Activated CD8-positive, alpha-beta memory T cell treated with anti-CD3 and anti-CD28 coated beads for 24 hours (primary cell): ENCODE measurements at places on chromosomes 13 and 19.

DNA sequence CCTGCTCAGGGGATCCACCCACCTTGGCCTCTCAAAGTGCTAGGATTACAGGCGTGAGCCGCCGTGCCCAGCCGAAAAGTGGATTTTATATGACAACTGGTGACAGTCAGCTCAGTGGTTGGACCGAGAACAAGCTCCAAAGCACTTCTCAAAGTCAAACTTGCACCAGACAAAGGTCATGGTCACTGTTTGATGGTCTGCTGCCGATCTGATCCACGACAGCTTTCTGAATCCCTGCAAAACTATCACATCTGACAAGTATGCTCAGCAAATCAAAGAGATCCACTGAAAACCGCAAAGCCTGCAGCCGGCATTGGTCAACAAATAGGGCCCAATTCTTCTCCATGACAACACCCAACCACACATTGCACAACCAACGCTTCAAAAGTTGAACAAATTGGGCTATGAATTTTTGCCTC lies 21.6 kb upstream of the NAA16 start:
- no peak for DNase-seq

DNA sequence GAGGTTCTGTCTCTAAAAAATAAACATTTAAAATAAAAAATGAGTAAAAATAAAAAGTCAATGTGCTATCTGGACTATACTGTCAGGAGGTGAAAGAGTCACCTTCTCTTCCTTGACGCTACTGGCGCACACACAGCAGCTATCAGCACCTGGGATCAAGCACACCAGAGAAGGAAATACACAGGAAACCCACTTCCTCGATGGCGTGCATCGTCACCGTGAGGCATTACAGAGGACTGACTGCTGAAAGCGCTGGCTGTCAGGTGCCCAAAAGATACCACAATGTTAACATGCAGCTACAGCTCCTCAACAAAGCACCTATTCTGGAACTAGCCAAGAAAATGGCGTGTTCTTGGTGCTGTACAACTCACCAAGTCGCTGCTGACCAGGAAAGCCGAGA lies 6.1 kb downstream of the SLC35E1 start:
- DNase-seq, result peak; percentile 72

DNA sequence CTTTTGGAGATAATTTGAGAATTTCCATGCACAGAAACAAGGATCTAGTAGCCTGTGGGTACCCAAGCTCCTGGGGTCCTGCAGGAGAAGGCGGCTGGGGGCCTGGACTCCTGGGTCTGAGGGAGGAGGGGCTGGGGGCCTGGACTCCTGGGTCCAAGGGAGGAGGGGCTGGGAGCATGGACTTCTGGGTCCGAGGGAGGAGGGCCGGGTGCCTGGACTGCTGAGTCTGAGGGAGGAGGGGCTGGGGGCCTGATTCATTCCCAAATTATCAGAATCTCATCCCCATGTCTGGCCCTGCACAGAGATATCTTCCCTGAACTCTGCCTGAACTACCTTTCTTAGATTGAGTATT lies 520 bp upstream of the RDH13 start:
- no peak for DNase-seq

GRCh38 chr19:41299755-41300089 lies 10.2 kb upstream of the CCDC97 start:
- DNase-seq, result no peak

DNA sequence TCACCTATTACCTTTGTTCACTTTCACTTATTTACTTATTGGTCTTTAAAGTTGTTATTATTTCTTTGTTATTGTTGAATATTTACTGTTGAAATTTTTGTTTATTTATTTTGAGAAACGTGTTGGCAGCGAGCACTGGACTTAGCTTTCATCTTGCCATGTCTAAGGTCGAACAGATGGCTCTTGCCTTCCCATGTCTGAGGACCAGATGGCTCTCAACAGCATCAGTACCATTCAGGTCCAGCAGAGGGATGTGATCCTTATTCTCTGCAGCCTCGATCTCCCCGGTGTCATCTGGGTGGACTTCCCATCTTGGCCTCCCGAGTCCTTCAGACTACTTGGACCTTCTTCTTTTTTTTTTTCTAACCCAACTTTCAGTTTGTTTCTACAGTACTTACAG lies 1437.6 kb downstream of the UQCRFS1 start:
- no peak for DNase-seq

GRCh38 chr13:100773429-100773828 lies 98.8 kb upstream of the TMTC4 start:
- DNase-seq, result no peak

DNA sequence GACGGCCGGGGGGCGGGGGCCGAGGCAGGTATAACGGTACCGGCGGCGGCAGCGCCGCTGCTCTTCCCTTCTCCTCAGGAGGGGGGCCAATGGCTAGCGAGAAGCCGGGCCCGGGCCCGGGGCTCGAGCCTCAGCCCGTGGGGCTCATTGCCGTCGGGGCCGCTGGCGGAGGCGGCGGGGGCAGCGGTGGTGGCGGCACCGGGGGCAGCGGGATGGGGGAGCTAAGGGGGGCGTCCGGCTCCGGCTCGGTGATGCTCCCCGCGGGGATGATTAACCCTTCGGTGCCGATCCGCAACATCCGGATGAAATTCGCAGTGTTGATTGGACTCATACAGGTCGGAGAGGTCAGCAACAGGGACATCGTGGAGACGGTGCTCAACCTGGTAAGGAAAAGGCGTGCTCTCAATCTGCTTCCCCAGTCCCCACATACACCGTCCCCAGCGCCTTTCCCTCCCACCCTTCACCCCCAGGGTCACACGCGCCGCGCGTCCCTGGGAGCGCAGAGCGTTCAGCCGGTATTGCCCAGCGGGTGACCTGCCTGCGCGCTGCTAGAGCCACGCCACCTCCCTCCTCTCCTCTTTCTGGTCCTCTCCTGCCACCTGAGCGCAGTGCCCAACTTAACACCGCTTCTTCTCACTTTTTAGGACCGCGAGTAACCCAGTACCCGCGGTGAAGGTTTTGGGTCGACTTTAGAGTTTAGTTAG lies 814 bp downstream of the NBEA start:
- peak; percentile 58 for DNase-seq

DNA sequence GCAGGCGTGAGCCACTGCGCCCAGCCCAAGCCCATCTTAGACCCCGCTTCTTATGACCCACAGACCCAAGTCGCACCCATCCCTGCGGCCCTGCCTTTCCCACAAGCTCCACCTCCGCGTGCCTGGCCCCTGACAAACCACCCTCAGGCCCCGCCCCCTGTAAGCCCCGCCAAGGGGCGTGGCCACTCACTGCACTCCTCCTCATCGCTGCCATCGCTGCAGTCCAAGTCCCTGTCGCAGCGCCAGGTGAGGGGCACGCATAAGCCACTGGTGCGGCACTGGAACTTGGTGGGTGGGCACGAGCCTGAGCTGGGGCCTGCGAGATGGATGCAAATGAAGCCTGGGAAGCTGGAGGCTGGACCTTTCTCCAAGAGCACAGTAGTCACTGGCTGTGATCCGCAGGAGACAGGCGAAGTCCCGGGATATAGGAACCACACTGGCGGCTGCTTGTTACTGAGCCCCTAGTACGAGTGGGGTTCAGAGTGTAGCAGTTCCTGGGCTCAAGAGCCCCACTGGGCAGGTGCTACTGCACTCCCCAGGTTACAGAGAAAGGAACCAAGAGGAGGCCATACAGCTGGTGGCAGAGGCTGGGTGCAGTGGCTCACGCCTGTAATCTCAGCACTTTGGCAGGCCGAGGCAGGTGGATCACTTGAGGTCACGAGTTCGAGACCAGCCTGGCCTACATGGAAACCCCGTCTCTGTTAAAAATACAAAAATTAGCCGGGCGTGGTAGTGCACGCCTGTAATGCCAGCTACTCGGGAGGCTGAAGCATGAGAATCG lies 3.1 kb downstream of the CD320 start:
- peak; percentile 62 for DNase-seq

DNA sequence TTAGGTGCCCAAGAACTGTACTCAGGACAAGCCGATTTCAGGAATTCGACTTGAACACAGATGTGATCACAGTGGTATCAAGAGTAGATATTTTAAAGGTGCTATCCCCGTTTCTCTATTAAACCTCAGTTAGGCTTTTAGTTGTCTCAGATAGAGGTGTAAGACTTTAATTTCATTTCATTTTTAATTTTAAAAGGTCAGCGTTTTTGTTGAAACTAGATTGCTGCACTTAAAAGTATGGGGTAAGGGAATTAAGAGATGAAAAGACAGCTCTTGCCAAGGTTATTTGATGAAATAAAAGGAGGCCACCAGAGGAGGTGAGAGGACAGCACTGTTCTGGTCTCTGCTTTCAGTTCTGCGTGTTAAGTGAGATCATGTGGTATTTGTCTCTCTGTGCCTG lies 48.6 kb downstream of the SPATA13 start:
- DNase-seq, result no peak

GRCh38 chr13:89322466-89322865 lies 1651.3 kb downstream of the SLITRK5 start:
- DNase-seq, result no peak

DNA sequence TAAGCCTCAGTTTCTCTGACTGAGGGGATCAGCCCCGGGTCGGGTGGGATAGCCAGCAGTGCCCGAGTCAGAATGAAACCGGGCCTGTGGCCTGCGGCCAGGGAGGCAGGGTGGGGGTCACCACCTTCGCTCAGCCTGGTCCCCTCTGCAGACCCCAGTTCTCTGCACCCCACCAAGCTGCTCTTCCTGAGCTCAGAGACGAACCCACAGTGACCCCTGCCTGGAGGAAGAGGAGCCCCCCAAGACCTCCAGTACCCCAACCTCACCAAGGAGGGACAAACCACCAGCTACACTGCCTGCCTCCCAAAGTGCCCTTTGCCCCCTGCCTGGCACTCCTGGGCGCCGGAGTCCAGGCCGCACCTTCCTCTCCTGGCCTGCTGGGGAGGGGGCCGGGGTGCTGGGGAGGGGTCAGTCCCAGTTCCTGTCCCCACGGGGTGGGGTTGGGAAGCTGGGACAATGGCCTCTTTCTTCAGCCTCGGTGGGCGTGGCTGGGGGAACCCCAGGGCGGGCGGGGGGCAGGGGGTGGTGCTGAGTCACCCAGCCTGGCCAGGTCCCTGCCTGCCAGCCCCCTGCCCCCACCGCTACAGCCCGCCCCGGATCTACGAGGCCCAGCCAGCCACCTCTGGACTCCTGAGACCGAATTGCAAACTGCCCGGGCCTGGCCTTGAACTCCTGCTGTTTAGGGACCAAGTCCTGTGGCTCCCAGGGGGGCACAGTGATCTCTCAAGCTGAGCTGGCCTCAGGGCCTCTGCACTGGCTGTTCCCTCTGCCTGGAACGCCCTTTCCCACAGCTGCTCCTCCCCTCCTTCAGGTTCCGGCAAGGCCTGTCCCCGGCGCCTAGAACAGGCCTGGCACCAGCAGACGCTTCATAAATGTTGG lies 14.3 kb downstream of the ZBTB7A start:
- no peak for DNase-seq

- no peak for DNase-seq
Measured at GRCh38 chr13:74037762-74038161, 96.4 kb downstream of the KLF12 start.

DNA sequence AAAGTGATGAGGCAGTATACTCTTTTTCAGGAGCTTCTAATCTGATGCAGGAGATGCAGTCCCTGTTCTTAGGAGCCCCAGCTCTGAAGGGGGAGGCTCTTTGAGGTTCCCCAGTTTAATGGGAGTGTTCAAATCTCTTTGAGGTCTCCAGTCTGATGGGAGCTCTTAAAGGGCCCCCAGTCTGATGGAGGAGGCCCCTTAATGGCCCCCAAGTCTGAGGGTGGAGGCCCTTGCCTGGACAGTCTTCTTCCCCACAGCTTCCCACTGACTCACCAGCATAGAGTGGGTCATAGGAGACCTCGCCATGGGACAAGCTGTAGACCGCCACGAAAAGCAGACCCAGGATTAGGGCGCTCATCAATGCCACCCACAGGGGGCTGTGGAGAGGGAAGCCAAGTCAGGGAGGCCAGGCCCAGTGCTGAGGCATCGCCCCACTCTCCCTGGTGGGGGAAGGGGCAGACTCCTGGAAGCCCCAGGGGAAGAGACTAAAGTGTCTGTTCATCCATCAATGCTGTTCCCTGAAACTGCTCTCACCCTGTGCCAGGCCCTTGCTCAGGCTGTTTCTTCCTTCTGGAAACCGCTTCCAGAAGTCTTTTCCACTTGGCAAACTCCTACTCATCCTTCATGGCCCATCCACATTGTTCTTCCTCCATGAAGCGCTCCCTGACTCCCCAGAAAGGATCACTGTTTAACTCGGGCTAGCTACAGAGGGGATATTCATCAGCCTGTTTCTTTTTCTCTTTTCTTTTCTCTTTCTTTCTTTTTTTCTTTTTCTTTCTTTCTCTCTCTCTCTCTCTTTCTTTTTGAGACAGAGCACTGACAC lies 2.1 kb downstream of the TM6SF2 start:
- DNase-seq, result no peak

- no peak for DNase-seq
Measured at GRCh38 chr19:30371161-30371836, 885 bp upstream of the ZNF536 start.

GRCh38 chr13:34738254-34738992 lies 203.6 kb upstream of the NBEA start:
- no peak for DNase-seq

DNA sequence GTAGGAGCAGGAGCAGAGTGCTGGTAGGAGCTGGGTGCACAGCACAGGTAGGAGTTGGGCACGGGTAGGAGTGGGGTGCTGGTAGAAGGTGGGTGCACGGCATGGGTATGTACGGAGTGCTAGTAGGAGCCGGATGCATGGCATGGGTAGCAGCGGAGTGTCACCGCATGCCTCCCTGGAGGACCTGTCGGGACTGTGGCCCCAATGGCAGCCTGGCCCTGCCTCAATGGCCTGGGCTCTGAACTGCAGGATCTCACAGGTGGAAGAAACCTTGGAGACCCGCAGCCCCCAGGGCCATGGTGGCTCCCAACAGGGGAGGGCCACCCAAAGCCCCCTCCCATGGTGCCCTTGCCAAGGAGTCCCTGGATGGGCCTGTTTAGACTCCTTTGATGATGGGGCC lies 1146.0 kb downstream of the UQCRFS1 start:
- no peak for DNase-seq

DNA sequence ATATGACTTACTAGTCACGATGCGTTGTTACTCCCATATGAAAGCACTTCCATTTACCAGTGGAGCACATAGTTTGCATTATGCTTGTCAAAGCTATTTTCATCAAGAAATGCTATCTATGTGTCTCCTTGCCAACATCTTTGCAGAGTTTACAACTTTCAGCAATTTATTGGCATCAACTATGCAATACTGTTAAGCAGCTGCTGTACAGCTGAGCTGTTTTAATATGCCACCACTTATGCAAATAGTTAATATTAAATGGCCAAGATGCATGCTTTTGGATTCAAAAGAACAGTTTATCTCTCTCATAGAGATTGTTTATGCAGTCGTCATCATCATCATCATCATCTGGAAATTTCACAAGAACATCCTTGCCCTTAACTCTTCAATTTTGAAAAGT lies 67.9 kb upstream of the KLF5 start:
- no peak for DNase-seq

DNA sequence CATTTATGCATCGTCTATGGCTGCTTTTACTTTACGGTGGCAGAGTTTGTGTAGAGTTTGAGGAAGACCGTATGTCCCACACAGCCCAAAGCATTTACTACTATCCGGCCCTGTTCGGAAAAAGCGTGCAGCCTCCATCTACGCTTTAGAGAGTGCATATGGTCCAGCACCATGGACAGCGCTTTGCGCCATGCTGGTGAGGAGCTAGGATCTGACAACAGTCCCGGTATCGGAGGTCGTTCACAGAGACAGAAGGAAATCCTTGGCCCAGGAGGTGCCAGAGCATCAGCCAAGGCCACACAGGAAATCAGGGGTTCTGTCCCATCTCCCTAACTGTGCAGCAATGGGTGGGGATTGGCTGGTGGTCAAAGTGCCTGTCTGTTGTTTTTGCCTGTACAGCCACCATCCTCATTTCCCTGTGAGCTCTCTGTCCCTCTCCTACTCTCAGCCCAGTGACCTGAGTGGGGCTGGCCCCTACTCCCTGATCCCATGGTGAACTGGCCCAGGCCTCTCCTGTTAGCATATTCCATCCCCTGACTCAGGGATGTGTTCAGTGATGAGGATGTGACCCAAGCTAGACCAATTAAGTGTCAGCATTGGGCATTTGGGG lies 16.2 kb upstream of the PRODH2 start:
- peak; percentile 74 for DNase-seq
